ENCODE measurements at places on chromosomes 5 and 9.

DNA sequence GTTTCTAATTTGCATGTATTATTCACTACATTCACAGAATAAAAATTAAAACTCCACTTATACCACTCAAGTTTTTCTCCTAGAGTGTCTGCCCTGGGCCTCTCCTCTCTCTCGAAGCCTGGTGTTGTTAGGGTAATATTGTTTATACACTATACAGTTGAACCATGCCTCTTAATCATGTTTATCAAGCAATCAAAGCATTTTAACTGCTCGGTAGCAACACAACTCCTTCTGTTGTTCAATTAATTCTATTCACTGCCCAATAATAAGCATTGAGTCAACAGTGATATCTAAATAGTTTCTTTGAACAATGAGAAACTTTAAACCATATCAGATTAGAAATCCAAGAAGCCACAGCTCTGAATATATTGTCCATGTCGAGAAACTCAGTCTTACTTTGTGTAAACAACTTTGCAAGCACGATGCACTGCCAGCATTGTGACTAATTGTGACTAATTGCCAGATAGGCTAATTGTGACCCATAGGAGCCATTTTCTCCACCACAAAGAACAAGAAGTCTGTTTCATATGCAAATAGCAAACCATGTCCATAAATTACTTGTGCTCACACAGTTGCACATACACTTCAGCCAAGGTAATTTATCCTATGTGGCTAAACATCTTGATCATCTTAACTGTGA lies at the start of gene DNAH5:
DNAH5 (minus strand) TSS at position 129 of the 640 bp plus-strand sequence. CDS start 250 bp downstream, outside the sequence.
- DNase-seq, result no peak

GRCh38 chr9:93653760-93654159 lies 77.4 kb downstream of the PHF2 start:
- DNase-seq, result no peak

DNA sequence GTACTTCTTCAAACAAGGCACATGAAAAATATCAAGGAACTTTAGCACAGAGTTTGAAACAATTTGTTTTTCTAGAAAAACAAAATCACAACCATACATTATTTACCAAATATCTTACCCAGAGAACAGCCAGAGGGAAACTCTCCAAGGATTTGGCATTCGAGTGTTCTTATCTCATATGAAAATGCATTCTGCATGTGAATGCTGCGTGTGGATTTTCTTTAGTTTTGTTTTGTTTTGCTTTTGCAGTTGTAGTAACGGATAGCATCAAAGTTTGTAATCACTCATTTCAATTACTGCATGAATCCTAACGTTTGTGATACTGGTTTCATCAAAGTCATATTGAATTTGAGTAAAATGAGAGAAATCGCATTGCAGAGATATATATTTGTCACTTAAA lies 28.0 kb downstream of the ADAMTSL1 start:
- DNase-seq, result no peak

- no peak for DNase-seq
These were observed 48.6 kb downstream of the CCL28 start for GRCh38 chr5:43363445-43364152.

DNA sequence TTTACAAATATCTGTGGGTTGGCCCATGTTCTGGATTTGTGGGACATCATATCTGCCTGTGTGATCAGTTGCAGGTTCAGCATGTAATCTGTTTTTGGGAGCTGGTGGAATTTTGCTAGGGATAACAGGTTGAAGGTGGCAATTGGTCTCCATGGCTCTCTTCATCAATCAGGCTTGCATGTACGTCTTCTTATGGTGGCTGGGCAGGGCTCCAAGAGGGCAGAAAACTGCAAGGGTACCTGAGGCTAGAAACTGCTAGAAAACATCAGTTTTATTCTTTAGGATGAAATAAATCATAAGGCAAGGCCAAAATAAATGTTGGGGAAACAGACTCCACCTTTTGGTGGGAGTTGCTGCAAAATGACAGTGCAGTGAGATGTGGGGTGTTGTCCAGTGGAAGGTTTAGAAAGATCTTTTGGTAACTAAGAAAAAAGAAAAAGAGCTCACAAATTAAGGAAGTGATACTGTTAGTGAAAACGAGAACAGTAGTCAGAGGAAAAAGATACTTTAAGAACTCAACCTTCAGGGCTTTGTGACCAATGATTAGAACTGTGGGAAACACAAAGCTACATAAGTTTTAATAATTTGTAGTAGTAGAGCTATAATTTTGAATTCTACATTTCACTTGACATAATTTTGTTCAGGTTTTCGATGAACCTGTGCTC lies 300.7 kb upstream of the IZUMO3 start:
- DNase-seq, result no peak

DNA sequence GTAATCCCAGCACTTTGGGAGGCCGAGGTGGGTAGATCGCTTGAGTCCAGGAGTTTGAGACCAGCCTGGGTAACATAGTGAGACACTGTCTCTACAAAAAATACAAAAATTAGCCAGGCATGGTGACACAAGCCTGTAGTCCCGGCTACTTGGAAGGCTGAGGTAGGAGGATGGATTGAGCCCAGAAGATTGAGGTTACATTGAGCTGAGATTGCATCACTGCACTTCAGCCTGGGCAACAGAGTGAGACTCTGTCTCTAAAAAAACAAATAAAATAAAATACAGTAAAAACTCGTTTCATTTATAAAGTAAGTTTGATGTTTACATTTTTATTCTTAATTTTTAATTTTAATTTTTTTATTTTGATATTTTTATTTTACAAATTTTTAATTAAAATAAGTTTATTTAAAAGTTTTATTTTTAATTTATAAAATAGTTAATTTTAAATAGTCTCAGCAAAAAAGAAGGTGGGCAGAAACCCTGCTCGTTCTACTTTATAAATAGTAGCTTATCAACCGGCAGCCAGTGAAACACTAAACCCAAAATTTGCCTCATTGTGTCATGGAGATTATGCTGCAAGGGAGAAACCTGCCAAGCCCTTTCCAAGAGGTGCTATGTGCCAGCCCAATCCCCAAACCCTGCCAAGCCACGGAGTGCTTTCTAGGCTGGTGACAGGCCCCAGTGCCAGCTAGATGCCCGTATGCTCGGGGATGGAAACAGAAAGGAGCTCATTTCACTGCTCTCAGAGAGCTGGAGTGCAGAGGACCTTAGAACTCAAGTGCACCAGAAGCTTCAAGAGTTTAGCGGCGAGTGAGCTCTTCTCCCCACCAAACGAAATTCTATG lies 38.9 kb downstream of the SERINC5 start:
- no peak for DNase-seq

GRCh38 chr5:39942606-39943005 lies 517.8 kb upstream of the DAB2 start:
- no peak for DNase-seq

DNA sequence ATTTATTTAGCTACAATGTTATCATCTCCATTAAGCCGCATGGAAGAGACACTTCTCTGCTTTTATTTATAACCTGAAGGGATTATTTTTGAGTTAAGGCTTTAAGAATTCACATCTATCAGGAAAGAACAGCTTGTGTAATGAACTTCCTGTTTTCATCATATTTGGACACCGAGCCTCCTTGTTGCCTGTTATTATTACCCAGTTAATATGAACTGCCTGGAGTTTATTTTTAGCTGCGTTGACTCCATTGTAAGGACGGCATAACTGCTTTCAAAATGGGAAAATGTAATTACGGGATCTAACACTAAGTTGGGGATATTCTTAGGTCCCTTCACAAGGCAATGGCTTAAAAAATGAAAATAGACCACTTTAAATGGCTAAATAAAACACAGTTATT lies 89.0 kb upstream of the NR4A3 start:
- DNase-seq, result no peak

DNA sequence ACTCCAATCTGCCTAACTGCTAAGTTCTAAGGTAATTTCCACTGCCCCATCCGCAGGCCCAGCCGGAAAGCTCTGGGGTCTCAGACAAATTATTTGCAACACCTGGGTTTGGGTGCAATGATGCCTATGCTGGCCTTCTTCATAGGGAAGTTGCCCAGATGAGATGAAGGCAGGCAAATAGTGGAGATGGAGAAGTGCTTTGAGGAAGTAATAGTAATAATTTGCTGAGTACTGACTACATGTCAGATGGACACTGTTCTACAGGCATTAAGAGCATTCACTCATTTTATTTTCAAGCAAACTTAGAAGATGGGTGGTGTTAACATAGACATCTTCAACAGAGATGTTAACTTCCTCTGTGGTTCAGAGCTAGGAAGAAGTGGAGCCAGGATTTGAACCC lies 3.8 kb downstream of the PCDH12 start:
- no peak for DNase-seq

DNA sequence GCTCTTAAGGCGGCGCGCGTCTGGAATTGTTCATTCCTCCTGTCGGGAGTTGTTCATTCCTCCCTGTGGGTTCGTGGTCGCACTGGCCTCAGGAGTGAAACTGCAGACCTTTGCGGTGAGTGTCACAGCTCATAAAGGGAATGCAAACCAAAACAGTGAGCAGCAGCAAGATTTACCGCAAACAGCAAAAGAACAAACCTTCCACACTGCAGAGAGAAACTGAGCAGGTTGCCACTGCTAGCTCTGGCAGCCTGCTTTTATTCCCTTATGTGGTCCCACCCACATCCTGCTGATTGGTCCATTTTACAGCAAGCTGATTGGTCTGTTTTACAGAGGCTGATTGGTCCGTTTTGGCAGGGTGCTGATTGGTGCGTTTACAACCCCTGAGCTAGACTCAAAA lies 1365.3 kb upstream of the WWC1 start:
- no peak for DNase-seq

DNA sequence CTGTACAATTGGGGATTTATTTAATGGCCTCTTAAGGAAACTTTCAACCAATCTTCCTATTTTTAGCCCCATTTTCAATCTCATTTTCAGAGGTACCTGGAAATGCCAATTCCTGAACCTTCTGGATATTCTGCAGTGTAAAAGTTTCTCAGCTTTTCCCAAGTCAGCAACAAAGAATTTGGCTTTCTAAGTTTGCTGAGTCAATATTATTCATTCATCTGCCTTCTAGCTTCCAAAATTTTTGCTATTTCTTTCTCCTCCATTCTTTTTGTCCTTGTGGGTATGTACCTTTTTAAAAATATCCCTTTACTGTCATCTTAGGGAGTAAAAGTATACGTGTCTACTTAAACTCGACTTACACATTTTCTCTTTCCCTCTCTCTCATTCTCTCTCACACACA lies 25.7 kb downstream of the CETN3 start:
- no peak for DNase-seq

GRCh38 chr5:113379936-113380806 lies 54.6 kb downstream of the TSSK1B start:
- no peak for DNase-seq

GRCh38 chr9:35935755-35936509 lies 22.0 kb downstream of the OR2S2 start:
- no peak for DNase-seq

DNA sequence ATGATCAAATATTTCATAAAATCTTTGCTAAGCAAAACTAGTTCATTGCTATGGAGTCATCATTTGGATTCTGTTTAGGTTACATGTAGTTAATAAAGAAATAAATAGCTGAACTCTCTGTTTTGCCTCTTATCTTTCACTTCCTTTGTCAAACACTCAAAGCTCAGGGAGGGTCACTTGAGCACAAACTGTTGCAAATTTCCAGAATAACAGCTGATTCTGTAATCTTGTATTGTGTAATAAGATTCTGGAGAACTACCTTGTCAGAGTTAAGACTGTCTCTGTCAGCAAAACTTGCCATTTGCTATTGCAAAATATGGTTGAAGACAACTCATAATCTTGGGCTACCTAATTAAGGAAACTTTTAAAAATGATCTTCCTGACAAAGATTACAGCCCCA lies 182.0 kb upstream of the MOCS2 start:
- DNase-seq, result no peak

- peak; percentile 72 for DNase-seq
These were observed 456.7 kb downstream of the ZNF608 start for GRCh38 chr5:124289641-124290311.

- no peak for DNase-seq
These were observed 28.0 kb upstream of the CCNG1 start for GRCh38 chr5:163409384-163409783.

DNA sequence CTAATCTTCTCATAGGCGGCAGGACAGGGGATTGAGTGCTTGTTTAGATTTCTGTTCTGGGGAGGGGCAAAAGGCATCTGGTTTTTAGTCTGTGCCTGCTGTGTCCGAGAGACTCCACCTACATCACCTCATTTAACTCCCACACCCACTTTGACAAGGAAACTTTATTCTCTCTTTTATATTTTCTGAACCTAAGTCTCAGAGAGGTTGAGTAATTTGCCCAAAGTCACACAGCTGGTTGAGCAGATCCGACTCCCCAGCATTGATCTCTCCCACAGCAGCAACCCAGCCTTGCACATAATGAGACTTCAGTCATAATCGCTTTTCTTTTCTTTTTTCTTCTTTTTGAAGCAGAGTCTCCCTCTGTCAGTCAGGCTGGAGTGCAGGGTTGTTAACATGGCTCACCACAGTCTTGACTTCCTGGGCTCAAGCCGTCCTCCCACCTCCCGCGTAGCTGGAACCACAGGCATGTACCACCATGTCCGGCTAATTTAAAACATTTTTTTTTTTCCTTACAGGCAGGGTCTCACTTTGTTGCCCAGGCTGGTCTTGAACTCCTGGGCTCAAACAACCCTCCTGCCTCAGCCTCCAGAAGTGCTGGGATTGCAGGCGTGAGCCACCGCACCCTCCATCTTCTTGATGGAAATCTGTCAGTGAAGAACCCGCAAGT lies 36.5 kb upstream of the ANKRD33B start:
- no peak for DNase-seq

GRCh38 chr5:16812448-16812847 lies 123.6 kb downstream of the MYO10 start:
- DNase-seq, result no peak

DNA sequence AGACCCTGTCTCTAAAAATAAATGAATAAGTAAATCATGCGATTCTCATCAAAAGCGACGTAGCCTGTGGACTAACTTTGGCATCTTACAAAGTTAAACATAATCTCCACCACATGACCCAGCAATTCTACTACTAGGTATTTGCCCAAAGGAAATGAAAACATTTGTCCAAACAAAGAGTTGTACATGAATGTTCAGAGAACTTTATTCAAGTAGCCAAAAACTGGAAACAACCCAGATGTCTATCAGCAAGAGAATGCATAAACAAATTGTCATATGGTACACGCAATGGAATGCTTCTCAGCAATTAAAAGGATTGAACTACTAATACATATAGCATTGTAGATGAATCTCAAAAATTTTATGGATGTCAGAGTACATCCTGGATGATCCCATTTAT lies 82.6 kb downstream of the ADRB2 start:
- DNase-seq, result no peak

- DNase-seq, result no peak
These were observed 301.5 kb downstream of the EPB41L4A start for GRCh38 chr5:112117551-112117950.

DNA sequence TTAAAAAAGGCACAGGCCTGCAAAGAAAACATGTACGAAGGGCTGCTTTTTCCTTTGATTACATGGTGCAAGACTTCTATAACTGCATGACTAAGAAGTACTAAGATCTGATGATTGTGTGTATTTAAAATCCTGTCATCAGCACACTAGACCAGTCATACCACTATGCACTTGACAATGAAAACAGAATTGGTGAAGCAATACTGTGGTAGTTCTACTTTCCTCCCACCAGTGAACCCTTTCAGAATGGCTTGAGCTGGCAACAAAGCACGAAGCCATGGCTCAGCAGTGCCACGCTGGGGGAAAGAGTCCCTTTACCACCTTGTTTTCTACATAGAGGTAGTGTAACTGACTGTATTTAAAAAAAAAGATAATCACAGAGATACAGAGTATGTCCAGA lies 49.0 kb upstream of the POU5F2 start:
- DNase-seq, result no peak

Measured in iPS-NIHi11 (cell line).